A549 (cell line): ENCODE measurements at places on chromosomes 16 and 17.

DNA sequence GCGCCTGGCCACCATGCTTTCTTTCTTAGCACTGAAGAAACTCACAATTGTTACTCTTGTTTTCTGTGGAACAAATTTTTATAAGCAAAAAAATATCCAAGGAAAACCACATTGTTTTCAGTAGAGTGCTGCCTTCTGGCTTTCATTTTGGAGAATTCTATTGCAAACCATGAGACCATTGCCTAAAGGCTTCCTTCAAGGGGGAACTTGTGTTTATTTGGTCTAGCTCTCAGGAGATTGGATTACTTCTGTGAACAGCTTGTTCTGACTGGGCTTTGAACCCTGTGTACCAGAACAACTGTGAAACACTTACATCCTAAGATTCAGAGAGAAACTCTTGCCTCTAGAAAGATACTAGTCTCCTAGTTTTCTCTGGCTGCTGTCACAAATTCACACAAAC, 32.1 kb downstream of the TOM1L1 start:
- DNase-seq = no peak

GRCh38 chr16:27240948-27241531, 27.5 kb downstream of the NSMCE1 start:
- no peak for DNase-seq

GRCh38 chr16:73615071-73615940, 567.4 kb upstream of the ZFHX3 start:
- DNase-seq = no peak

GRCh38 chr17:19305256-19305655, 57.3 kb downstream of the B9D1 start:
- DNase-seq = no peak

DNA sequence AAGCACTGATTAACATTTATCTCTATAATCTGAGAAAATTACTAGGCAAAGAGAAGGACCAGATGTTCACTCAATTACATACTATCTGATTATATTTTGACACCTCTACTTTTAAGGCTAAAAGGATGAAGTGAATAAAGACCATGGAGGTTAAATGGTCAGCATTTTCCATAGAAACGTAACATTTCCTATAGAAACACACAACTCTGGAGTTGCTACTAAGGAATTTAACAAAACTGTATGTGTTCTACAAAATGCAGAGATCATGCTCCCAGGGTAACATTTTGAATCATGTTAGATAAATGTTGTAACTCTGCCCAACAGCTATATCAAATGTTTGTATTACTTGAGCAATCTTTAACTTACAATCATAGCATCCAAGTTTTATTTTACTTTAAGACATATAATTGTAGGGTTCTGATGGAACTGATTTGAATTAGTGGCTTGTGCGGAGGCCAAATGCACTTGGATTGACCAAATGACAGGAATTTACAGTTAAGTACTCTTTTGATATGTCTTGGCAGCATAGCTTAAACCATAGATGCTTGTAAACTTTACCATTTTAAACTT, 97.7 kb downstream of the RPGRIP1L start:
- DNase-seq = no peak
